ENCODE measurements at places on chromosomes 12 and 14.

DNA sequence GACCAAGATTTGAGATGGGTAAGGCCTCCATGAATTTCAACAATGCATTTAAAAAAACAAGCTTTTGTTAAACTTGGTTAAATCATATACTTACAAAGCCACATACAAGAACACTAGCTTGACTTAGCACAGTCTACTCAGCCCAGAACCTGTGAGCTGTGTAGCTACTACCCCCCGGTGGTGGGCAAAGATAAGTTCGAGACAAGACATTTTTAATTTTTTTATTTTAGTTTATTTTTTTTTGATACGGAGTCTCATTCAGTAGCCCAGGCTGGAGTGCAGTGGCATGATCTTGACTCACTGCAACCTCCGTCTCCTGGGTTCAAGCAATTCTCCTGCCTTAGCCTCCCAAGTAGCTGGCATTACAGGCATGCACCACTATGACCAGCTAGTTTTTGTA, 3.7 kb upstream of the NECAP1 start:
- peak; percentile 27 for DNase-seq

DNA sequence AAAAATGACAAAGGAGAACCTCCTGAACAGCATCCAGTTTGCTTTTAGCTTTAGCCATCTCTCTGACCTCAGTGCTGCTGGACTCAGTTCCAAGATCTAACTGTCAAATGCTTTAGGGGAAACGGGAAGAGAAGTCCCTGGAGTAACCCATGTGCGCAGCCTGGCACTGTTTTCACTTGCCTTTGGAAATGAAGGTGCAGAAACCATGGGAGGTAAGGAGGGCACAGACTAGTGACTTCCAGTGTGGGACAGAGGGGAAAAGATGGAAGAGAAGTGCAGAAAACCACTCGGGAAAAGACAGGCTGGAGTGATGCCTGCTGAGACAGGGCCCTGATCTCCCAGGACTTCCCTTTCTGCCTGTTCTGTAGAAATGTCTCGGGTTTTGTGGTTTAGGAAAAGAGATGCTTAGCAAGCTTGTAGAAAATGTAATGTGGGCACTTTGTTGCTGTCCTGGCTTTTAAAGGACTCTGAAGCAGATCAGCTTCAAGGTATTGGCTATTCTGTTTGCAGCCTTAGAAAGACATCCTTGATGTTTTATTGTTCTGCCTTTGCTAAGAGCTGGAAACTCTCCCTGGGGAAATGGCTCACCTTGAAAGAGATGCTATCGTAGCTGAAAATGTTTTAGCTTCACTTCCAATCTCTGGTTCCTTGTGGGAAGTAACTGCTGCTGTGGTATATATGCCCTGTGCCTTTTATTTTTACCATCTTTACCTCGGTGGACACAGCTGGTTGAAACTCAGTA, 124.6 kb upstream of the HIF1A start:
- no peak for DNase-seq

- DNase-seq, result no peak
These were observed 44.3 kb downstream of the KRT80 start for GRCh38 chr12:52147367-52147963.

DNA sequence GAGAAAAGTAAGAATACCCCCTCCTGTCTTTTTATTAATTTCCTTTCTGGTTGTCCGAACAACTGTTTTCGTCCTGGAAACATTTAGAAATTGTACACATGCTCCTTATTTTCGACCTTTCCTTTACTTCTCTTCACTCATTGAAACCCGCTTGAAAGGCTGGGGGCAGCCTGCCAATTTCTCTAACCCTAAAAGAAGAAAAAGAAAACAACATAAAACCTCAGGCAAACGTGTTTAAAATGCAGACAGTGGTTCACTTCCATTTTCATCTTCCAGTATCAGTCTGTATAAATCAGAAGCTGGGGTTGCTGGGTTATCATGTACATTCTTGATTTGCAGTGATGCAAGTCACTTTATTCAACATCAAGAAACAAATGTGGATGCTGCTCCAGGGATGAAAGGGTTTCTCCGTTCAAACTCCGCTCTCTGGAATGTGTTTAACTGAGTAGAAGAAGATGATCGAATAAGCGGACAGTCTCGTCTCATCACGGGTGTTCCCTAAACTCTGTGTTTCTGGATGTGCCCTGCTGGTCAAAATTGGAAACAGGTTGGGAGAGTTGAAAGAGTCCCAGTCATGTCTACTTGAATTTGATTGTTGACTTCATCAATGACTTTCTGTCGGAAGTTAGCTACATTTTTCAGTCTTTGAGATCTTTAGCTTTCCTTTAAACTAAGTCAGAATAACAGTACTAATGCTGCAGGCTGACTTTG, 1042.2 kb downstream of the BCL11B start:
- DNase-seq, result no peak

GRCh38 chr14:22411398-22412055, 177.5 kb downstream of the DAD1 start:
- DNase-seq, result no peak

- DNase-seq, result no peak
These were observed 348.3 kb downstream of the GALC start for GRCh38 chr14:87644689-87645088.

DNA sequence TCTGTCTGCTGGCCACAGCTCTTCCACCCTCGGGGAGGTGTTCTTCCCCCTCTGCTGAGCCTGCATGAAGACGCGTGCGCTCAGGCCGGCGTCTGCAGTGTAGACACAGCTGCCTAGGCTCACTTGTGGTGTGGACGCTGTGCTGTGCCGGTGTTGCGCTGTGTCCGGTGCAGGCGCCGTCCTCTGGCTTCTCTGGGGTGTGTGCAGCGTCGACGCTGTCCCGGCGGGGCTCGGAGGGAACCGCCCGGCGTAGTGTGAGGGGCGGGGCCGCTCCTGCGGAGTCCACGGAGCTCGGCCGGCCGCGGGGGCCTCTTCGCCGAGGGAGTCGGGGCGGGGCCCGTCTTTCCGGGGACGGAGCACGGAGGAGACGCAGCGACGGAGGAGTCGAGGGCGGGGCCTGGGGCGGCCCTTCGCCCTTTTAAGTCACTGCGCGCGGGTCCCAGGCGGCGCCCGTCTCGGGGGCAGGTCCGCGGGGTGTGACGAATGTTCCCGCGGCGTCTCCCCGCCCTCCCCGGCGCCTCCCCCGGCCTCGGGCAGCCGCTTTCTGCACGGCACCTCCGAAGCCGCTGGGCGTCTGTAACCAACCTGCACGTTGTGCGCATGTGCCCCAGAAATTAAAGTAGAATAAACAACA, 45.2 kb downstream of the NOC4L start:
- peak; percentile 79 for DNase-seq

GRCh38 chr12:68237619-68238018, 12.0 kb upstream of the IL26 start:
- no peak for DNase-seq

DNA sequence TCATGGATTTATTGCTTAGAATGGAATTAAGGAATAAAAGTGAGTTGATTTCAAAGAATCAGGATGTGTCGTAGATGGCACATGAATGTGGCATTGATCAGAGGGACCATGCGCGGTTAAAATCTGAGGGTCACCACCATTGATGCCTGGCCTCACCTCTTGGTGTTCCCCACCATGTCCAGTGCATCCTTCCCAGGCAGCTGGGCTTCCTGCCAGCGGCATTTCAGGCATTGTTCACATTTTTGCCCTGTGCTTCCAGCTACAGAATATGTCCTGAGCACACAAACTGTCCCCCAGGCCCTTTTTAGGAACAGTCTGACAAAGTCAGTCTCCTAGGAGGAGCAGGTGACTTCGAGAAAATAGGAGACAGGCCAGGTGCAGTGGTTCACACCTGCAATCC, 42.0 kb upstream of the TSPAN9 start:
- DNase-seq, result no peak

GRCh38 chr14:99937475-99938244, 127.6 kb upstream of the EVL start:
- no peak for DNase-seq

DNA sequence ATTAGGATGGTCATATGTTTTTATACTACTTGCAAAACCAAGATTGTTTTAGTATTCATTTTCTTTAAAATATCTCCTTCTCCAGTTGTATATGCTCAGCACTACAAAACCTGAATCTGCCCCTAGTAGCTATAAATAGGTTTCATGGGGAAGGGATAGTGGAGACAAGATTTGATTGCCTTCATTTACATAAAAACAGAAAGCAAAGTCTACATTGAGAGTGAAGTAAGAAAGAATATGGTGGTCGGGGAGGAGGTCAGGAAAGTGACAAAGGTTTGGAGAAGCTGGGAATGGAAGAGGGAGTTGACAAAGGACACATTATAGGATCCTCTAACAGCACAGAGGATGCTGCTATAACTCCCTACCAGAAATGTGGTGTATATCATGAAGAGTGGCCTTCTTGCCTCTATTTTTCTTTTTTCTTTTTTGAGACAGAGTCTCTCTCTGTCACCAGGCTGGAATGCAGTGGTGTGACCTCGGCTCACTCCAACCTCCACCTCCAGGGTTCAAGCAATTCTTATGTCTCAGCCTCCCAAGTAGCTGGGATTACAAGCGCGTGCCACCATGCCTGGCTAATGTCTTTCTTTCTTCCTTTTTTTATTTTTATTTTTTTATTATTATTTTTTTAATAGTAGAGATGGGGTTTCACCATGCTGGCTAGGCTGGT, 6.6 kb upstream of the LRP6 start:
- no peak for DNase-seq

GRCh38 chr12:39483042-39483441, 40.1 kb upstream of the KIF21A start:
- DNase-seq, result no peak

GRCh38 chr12:60240891-60241290, 645.1 kb downstream of the SLC16A7 start:
- DNase-seq, result no peak

GRCh38 chr14:102419276-102419675, 56.5 kb downstream of the TECPR2 start:
- no peak for DNase-seq

DNA sequence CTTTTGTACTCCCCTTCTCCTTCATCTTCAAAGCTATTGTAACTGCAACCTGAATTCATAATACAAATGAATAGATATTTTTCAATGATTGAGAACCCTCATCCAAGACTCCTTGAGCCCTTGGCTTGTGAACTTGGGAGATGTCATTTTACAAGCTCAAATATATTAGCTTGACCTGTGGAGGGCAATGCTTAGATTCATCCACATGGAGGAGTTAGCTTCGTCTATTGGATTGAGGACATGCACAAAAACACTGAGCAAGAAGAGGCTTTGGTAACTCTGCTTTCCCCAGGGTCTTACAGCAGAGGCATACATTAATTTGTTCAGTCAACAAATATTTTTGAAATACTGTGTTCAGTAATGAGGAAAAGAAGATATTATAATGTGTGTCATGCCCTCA, 101.1 kb downstream of the OTOGL start:
- DNase-seq, result no peak

DNA sequence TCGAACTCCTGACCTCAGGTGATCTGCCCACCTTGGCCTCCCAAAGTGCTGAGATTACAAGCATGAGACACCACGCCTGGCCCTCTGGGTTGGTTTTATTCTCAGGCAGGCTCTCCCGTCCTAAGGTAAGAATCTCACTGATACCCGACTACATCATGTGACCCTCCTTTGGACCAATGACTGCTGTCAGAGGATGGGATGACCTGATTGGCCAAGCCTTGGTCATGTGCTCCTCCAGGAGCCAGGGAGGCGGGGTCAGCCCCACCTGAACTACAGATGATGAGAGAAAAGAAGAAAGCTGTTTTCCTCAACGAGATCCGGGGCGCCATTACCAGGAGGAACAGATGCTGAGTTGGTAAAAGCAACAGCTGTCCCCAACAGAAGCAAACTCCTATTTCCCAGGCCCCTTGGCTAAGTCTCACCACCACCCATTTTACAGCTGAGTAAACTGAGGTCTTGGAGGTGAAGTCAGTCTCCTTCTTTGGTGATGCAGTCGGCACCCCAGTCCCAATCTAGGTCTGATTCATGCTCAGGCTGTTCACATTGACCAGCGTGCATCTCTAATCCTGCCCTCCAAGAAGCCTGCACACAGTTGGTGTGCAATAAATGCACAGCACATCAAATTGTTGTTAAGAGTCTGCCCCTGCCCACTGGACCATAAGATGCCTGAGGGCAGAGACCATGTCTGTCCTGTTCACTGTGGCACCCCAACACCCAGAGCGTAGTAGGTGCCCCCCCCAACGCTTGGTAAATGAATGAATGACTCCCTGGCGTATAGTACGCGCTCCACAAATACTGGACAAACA, 118.8 kb downstream of the SCARB1 start:
- DNase-seq, result no peak

DNA sequence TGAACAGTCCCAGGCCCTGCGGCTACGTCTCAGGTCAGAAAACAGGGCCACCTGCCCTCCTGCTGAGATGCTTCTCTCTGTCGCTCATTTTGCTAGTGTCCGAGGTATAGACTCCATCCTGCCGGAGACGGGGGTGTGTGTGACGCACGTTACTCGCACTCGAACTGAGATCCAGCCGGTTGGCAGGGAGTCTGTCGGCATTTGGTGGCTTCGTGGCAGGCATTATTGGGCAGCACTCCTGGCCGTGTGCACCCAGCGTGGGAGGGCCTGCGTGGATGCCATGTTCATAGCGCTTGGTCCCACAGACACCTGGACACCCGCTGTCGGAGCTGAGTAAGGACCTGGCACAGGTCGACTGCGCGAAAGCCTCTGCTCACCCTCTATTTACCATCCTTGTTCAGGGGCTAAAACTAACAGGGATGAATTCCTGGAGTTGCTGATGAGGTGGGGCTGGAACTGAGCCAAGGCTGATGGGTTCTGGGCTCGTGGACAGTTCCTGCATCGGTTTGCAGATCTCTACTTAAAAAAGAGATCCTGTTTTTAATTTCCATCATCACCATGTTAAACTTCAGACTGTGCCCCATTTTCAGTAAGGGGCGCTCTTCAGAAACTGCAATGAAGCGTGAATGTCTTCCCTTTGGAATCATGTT, 28.6 kb downstream of the AACS start:
- no peak for DNase-seq

- DNase-seq, result no peak
These were observed 154.9 kb downstream of the FSCB start for GRCh38 chr14:44352201-44352600.

DNA sequence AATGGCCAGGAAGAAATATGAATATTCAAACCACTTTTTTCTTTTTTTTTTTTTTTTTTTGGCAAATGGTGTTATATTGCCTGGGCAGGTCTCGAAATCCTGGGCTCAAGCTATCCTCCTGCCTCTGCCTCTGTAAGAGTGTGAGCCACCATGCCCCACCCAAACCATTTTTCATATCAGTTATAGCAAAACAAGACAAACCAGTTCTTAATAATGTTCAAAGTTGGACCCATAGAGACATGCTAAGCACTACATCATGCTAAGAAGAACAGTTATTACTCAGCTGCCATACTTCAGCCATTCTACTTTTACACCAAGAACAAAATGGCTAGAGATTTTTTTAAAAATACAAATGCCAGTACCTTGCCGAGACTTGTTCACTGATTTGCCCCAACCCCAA, 25.5 kb downstream of the EIF2S1 start:
- no peak for DNase-seq

DNA sequence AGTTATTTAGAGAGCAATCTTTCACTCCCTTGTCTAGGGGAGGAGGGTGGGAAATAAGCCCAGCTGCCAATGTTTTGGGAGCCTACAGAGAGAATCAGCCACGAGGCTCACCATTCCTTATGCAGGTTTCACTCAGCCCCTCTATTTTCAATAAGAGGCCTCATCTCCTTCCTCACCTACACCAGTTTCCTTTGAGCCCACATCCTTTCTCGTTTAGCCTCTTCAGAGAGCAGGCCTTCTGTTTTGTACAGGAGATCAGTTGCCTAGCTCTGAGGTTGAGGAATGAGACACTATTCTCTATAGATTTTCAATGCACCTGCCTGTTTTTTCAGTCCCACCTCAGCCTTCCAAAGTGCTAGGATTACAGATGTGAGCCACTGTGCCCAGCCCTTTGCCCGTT, 17.9 kb downstream of the SNAPC1 start:
- no peak for DNase-seq
